ENCODE measurements at places on chromosomes 4 and X.
A peak's percentile ranks its signal among the peaks of the same experiment; 100 is the strongest.

GRCh38 chr4:110196206-110196870 lies 2.1 kb downstream of the ELOVL6 start:
- peak; percentile 10 for DNase-seq

- DNase-seq, result peak; percentile 47
Observed at GRCh38 chr4:165301833-165302232, 25.6 kb upstream of the MSMO1 start.

DNA sequence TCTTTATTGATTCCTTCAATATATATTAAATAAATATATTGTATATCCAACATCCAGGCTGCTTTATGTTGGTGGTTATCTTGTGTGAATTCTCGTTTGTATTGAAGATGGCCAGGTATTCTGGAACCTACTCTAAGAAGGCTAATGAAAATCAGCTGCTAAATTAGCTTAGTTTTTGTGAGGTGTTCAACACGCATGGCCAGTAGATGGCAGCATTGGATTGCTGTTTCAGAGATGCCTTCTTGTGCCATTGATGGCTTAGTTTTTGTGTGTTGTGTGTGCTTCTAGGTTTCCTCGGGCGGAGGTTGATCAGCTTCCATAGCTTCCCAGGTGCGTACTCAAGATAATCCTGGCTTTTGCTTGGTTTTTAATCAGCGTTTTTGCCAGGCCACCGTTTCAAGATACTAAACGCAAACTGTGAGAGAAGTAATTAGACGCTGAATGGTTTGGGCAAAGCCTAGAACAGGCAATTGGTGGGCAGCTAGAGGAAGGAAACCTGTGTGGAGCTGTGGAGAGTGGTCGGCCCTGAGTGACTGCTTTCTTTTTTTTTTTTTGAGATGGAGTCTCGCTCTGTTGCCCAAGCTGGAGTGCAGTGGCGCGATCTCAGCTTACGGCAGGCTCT lies 15.1 kb downstream of the NOCT start:
- DNase-seq, result peak; percentile 72

GRCh38 chr4:98204236-98204553 lies 57.0 kb upstream of the RAP1GDS1 start:
- no peak for DNase-seq

- DNase-seq, result no peak
Observed at GRCh38 chrX:120426599-120426998, 42.5 kb downstream of the LAMP2 start.

- DNase-seq, result no peak
Observed at GRCh38 chr4:88054229-88054628, 46.8 kb downstream of the PKD2 start.

DNA sequence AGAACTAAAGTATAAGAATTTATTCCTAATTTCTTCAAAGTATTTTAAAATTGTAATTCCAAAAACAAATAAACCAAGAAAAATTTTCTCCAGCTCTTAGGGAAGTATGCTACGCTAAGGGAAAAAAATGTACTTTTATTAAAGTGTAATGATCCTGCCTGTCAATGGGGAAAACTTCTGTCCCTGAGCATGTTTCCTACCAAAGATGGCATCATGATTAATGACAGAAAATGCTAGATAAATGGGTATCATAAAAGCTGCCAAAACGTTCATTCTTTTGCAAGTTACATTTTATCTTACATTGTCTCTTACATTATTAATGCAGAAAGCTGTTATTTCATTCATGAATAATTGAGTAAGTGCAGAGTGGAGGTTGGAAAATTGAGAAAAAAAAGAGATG lies 443.4 kb downstream of the TECRL start:
- DNase-seq, result no peak

DNA sequence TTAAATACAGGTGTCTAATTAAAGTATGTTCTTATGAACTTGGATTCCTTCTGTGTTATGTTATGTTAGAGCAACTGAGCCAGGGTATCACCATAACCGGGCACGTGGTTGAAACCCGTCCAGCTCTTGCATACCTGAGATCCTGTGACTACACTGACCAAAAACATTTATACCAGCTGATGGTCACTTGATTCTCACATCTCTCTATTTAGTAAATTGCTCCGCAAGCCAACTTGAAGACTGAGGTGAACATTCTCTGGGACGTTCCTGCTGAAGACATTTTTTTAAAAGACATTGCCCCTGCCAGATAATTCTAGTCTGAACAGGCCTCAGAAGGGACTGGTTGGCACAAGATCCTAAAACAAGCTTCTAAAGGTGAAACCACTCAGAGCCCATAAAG lies 550.0 kb upstream of the DIPK2B start:
- DNase-seq, result no peak

- DNase-seq, result no peak
Observed at GRCh38 chr4:28774344-28774743, 1913.7 kb downstream of the STIM2 start.

GRCh38 chrX:30296408-30297254 lies 12.6 kb downstream of the NR0B1 start:
- DNase-seq, result no peak

- no peak for DNase-seq
Observed at GRCh38 chr4:145375416-145375815, 106.2 kb upstream of the SMAD1 start.

DNA sequence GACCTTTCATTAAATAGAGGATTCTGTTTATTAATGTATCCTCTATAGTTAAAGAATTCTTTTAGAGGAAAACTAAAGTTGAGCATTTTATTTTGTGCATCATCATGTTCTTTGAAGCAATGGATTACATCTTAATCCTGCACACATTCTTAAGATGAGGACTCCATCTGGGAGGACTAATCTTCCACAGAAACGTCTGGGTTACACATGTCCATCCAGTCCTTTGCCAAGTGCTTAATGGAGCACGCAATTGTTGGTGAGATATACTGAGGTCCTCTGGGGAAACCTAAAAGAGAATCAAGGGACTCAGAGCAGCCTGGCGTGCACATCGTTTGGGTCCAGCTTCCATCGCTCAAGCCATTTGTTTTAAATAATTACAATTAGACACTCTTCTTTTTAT lies 115.1 kb upstream of the SFRP2 start:
- DNase-seq, result no peak

GRCh38 chr4:16066586-16067128 lies 17.2 kb downstream of the PROM1 start:
- DNase-seq, result no peak

All from H4 (cell line).